ENCODE measurements at places on chromosomes 1 and 21.

DNA sequence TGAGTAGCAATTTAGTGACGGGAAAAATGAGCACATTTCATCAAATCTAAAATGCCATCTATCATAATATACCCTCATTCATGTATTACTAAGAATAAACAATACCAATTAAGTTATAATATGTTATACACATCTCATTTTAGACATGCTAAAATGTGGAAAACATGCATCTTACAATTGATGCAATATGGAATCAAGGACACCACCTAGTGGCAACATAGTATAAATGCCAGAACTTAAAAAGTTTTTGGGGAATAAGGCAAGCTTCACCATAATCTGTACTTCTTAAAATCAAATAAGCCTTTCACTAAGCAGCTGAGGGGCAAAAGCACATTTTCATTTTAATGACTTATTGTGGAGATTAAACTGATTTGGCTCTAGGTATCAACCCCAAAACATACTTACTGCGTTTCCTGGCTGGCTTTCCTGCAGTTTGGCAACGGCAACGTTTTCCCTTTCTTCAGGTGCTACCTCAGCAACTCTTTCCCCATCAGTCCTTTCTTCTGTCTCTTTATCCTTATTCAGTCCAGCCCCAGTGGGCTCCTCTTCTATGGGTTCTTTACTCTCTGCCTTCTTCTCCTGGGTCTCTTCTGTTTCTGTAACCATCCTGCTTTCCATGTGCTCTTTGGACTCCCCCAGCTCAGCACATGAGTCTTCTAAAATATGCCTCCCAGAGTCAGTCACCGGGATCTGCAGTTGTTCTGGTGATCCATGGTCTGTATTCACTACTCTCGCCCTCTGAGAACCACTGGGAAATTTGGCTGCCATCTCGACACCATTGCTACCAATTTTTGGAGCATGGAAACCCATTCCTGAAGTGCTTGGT, 11.4 kb downstream of the SDE2 start:
- no peak for DNase-seq

DNA sequence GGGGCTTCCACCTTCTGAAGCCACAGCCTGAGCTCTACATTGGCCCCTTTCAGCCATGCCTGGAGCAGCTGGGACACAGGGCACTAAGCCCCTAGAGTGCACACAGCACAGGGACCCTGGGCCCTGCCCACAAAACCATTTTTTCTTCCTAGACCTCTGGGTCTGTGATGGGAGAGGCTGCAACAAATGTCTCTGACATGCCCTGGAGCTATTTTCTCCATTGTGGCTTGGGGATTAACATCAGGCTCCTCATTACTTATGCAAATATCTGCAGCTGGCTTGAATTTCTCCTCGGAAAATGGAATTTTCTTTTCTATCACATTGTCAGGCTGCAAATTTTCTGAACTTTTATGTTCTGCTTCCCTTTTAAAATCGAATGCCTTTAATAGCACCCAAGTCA, 795.7 kb downstream of the LTN1 start:
- no peak for DNase-seq

GRCh38 chr21:45976701-45977311, 4.8 kb upstream of the COL6A1 start:
- DNase-seq = no peak

DNA sequence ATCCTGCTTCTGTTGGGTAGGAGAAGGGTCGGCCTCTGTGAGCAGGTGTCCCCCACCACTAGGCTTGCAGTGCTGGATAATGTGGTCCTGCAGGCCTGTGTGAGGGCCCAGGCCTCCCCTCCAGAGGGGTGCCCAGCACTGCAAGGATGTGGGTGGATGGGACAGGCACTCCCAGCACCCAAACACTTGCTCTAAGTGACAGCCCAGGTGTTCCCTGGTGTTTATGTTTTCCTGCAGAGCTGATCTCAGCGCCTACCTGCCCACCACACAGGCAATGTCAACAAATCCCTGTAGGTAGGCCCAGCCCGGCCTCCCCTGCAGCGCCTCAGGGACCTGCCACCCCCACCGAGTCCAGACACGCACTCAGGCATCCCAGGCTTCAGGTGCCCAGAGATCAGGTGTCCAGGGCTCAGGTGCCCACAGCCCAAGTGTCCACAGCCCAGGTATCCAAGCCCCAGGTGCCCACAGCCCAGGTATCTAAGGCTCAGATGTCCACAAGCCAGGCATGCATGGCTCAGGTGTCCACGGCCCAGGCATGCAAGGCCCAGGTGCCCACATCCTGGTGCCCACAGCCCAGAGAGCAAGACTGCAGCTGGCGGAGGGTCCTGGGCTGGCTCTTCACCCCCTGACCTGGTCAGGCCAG, 59.2 kb downstream of the WNT9A start:
- no peak for DNase-seq

- DNase-seq = peak; percentile 57
These were observed 1.7 kb downstream of the BEST4 start for GRCh38 chr1:44786138-44786840.

DNA sequence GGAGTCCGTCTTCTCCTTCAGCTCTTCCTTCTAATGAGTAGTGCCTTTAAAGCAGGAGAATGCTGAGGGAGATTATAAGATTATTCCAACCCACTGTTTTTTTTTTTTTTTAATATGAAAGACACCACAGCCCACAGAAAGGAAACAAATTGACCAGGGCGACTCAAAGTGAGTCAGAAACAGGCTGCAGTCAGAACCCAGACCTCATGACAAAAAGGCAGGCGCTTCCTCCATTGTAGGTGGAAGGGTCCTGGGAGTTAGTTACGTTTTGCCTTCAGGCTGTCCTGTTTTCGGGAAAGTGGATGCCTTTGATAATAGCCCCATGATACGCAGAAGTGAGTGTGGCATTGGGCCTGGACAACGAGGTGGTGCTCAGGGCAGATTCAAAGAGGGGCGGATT, 21.0 kb downstream of the PLXNA2 start:
- no peak for DNase-seq

- no peak for DNase-seq
These were observed 8.2 kb upstream of the C1orf141 start for GRCh38 chr1:67142931-67143330.

DNA sequence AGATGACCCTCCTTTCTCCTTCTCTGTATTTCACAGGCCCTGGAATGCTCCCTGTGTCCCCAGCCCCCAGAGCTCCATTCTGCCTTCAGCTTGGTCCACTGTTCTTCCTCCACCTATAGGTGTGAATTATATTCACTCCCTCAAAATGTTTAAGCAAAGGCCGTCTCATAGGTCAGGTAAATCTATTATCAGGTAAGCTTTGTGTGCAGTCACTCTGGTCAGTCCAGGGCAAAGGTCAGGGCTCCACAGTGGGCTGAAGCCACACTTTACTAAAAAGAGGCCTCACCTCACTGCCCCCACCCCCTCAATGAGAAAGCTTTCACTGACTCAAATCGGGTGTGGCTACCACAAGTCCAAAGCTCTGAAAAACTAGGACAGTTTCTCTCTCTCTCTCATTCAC, 65.9 kb downstream of the DNTTIP2 start:
- DNase-seq = no peak

DNA sequence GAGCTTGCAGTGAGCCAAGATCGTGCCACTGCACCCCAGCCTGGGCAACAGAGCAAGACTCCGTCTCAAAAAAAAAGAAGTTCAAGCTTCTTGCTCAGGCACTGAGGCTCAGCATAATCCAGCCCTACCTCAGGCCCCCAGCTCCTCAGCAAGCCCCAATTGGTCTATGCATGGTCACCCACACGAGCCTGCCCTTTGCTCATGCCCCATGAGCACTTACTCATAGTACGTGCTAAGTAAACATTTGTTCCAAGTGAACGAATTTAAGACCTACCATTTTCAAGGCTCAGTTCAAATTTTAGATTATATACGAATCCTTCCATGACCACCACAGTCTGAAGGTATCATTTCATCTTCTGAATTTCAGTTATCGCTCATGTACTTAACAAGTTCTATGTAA, 4.3 kb downstream of the PDZK1 start:
- no peak for DNase-seq

DNA sequence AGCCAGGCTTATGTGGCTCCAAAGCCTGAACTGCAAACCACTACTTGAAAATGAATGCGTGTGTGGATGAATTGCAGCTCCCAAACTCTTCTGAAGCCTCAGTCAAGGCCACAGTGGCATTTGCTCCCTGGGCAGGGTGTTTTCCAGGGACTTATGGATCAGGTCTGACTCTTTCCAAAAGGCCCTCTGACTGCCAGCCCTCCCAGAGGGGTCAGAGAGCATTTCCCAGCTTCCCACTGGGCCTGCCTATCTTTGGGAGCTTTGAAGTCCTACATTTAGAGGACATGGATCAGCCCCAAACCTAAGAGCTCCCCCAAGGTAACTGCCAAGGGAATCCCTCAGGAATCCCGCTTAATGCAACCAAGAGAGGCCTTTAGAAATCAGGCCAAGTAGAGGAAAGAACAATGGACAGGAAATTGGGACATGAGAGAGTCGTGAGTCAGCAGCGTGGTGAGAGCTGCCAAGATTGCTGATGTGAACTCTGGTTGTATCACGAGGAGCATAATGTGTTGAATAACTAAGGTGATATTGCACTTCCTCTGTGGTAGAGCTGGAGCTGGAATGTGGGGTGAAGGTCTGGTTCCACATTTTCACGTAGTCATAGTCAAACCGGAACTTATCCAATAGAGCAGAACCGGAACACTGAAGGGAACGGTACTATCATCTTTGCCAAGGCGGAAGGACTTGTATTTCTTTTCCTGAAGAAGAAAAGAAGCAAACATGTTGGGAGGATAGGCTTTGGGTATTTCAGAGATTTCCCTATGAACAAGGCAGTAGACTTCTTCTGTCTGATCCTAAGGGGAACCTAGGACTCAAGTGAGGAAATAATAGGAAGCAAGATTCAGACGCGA, 99.4 kb upstream of the JUN start:
- DNase-seq = no peak

- DNase-seq = no peak
These were observed 153.6 kb upstream of the SAMSN1 start for GRCh38 chr21:14699433-14700407.

DNA sequence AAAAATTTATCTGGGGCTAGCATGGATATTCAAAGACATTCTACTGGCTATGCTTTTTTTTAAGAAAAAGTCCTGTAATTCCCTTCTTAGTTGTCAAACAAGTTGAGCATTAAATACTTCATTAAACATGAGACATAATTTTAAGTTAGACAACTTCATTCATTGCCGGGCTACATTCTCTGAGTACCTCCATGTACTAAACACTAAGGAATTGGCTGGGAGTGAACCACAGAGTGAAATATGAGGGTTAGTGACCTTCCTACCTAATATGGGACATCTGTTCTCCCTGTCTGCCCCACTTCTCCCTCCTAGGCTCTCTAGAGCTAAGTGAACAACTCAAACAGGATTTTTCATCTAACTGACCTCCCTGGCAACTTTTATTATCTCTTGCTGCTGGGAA, 370.4 kb downstream of the VAV3 start:
- no peak for DNase-seq

GRCh38 chr1:46552357-46553237, 1.1 kb upstream of the KNCN start:
- no peak for DNase-seq

GRCh38 chr1:198910816-198911215, 272.0 kb downstream of the PTPRC start:
- no peak for DNase-seq

DNA sequence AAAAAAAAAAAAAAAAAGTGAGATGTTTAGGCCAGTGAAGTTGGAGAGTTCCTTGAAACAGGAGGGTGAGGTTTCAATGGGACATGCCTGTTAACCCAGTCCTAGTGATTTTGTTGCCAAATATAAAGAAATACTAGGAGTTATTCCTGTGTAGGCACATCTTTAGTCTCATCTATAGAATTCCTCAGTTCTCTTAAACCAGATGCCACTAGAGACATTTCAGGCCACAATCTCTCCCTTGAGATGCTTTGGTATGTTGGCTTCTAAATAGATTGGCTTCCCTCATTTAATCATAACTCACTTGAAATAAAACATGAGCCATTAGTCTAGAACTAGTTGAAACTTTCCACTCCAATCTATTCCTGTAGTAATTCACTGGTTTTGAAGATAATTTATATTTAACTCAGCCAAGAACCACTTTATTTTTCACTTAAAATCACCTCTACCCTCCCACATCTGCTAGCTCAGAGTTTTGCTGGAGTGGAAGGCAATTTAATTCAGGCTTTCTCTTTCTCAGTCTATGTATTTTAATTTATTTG, 29.8 kb downstream of the GPR137B start:
- no peak for DNase-seq

GRCh38 chr1:158506369-158506987, 34.5 kb downstream of the OR10R2 start:
- peak; percentile 4 for DNase-seq

DNA sequence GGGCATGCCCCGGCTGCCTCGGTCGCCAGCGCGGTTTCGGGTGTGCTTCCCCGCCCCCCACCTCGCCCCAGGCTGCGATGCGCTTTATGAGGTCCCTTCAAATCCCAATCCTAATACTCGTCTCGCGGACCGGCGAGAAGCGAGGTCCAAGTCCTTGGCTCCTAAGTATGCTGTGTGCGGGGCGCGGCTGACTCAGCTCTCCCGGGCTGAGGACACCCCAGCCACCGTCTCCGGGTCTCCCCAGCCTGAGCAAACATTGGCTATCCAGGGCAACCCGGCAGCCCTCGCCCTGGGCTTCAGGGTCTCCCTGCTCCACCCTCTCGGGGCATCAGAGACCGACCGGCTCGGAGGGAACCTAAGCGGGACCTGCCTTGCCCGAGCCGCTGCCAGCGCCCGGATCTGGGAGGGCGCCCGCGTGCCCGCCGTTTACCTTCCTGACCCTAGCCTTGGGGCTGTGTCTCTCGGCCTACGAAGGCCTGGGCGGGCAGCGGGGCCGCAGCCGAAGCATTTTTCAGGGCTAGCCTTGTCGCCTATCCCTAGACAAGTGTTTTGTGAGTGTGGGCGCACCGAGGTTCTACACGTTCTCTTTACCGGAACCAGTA, 1.2 kb downstream of the ITPKB start:
- no peak for DNase-seq

DNA sequence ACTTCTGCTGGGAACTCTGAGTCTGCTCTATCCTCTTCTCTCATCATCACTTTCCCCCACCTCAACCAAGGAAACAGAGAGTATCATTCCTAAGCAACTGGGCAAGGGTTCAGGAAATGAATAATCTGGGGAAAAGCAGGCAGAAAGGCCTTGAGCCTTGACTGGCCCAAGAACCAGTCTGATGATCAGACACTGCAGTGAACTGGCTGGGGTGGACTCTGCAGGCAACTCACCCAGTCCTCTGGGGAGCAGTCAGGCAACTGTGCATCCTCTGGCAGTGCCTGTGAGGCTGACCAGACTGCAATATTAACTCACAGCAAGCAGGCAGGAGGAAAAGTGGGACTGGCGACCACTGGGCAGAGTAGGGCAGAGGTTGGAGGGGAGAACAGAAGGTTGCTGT, 991 bp downstream of the ANKRD35 start:
- no peak for DNase-seq

DNA sequence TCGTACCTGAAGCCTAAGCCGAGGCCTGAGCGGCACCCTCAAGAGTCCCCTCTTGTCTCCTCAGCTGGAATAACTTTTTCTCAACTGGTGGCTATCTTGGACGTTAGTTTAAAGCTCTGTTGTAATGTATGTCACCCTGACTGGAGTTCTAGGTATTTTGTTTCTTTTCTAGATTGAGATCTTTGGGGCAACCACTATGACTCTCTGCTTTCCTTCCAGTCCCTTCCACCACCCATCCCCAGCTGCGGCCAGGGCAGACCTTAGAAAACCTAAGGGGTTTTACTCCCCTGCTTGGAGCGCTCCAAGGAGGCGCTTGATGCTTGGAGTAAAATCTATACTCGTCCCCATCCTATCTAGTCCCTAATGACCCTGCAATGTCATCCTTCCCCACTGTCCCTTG, 74.6 kb upstream of the MRPS6 start:
- no peak for DNase-seq

- DNase-seq = no peak
These were observed 37.6 kb downstream of the EYA3 start for GRCh38 chr1:28050776-28051175.

- DNase-seq = peak; percentile 49
These were observed 19.0 kb downstream of the MAPKAPK2 start for GRCh38 chr1:206703661-206704060.

Measured in stimulated activated CD8-positive, alpha-beta memory T cell treated with anti-CD3 and anti-CD28 coated beads, Interleukin-4, amount 100 ng/mL, for 24 hours (primary cell).